ENCODE measurements at places on chromosomes 4 and X.

DNA sequence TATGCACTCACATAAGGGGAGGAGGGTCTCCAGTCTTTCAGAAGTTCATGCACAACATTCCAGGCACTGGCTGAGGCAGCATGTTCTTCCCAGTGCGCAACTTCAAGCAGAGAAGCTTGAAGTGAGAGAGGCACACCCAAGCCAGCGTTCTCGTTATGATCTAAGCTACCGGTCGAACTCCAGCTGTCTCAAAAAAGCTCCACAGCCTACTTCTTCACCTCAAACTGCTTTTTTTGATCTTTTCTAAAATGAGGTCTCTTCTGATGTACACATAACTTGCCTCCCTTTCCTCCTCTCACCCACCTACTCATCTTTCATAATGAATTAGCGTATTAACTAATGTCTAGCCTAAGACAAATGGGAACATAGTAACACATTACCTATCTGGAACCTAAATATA lies 25.3 kb downstream of the GPC4 start:
- DNase-seq: no peak

DNA sequence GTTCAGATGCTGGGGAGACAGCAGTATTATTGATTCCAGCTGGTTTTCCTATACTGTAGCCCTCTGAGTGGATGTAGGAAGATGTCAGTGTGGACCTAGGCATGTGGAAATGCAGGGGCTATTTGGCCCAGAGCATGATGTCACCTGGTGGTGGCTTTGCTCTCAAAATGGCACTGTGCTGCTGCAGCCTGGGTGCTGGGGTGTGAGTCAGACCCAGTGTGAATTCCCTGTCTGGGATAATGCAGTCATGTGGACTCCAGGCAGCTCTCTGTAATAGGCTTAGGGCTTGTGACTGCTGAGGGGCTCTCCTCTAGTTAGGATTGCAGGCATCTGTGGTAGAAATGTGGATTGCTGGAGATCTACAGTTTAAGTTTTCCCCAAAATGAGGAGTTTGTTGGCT lies 70.7 kb downstream of the DCAF8L2 start:
- DNase-seq: no peak

DNA sequence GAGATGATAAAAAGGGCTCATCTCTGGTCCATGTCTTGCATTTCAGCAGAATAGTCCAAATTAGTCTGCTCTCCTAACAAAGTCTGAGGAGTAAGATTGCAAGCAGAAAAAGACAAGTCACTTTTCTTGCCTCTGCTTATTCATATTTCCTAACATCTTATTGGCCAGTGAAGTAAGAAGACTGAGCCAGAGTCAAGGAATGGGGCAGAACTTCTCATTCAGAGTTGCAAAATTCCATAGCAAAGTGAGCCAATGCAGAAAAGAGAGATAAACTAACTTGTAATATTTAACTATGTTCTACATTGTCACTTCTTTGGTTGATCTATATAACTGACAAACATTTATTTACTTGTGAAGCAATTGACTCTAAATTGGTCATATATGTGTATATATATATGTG lies 2304.0 kb downstream of the ARAP2 start:
- DNase-seq: no peak

DNA sequence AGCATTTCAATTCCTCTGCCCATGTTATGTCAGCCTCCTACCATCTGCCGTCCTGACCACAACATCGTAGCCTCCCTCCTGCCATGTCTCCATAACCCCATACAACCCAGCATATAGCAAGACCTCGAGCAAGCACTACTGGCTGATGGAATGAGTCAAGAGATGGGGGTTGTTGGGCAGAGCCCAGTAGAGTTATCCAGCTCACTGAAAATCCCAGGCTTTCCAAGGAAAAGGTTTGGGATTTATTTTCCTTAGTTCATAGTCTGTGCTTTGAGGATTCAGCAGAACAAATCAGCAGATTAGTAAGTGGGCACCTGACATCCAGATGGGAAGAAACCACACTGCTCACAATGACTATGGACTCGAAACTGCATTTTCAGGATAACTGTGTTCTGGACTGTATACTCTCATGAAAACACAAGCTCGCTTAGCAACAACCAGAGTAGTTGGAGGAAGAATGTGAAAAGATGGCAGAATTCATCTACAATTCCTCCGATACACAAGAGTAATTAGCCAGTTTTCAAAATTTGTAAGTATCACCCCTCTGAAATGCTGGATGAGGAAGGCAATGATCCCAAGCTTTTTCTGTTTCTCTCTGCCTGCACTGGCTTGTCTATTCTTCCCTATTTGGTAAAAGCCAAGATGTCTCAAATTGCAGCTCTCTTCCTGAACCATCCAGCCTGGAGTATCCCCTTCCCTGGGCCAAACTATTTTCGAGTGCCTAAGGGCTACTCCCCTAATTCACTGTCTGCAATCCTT lies 186.2 kb upstream of the TBL1X start:
- DNase-seq: no peak

- DNase-seq: no peak
These were observed 5.1 kb downstream of the PPARGC1A start for GRCh38 chr4:23884741-23885140.

Data from fibroblast of lung (primary cell).